Fibroblast of mammary gland (primary cell): ENCODE measurements at places on chromosomes 5 and 9.

DNA sequence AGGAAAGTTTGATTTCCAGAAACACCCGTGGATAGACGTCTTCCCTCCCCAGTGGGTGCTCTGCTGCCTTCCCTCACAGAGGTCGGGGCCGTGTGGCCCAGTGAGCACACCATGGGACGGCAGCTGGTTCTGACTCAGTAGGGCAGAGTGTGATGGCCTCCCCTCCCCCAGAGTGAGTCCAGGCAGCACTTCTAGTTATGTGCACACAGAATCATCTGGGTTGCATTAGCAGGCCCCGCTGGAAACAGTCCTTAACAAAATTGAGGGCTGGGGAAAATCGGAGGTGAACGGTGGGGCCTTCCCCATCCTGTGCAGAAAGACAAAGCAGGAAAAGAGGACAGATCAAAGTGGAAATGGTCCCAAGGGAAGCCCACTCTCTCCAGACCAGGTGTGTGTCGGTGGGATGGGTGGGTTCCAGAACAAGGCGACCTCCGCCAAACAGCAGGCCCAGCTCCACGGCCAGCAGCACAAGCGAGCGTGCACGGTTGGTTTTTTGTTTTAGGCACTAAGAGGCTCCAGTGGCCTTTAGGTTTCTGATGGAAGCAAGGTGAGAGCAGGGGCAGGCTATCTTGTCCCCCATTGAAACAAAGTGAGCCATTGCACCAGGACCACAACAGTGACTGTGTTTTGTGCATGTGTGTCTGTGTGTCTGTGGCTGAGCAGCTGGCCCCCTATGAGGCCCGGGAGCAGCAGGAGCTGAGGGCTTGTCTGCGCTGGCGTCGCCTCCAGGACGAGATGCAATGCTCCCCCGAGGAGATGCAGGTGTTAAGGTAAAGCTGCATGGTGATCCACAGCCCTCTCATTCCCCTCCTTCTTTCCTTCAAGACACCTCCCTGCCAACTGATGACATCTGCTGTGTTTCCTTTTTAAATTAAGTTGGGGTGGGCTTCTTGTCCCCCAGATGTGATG is 201.5 kb downstream of the AOPEP start:
- DNase-seq = peak; percentile 76

GRCh38 chr5:141868541-141868940 is 9.7 kb downstream of the PCDH1 start:
- no peak for DNase-seq

DNA sequence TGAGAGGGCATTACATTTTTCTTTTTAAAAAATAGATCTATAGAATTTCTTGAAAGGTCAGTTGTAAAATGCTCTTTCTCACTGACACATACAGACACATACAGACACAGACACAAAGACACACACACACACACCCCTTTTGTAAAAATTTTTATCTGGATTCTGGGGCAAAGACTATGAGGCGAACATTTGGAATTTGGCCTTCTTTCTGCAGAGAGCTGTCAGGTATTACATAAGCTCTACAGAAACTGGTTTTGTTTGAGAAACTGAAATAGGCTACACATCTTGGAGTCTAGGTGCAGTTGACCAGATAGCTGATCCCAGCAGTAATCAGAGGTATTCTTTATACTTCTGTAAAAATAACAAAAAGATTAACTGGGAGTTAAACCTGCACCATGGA is 315.9 kb upstream of the RPS23 start:
- no peak for DNase-seq

DNA sequence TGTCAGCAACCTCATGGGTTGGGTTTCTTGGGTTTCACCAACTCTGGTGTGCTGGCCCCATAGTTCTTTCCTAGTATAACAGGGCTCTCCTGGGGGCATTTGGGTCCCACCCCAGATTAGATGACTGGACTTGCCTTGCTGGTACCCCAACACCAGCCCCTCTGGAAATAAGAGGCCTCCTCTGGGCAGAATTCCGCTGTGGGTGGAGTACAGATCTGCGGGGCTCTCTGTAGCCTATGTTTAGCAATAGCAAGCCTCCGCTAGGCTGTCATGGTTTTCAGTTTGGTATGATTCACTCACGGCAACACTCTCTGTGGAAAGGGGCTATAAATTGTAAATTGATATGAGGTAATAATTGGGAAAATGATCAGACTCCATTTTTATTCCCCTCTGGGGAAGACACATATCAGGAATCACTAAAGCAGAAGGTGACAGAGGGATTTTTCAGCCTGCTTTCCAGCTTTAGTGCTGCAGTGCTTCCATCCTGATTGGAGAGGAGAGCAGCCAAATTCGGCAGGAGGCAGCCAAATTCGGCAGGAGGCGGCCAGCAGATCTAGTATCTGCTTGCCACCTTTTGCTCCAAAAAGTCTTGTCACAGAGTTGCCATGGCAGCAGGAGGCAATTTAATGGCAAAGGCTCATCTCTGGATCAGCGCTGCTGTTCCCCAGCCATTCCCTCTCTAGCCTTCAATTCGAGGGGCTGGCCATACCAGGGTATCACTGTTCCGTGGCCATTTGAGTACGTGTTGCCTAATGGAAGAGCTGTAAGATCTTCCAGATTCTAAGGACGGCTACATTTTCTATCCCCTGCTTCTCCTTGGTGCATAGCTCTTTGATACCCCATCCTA is 84.6 kb downstream of the SLC44A1 start:
- DNase-seq = peak; percentile 78

- no peak for DNase-seq
Measured at GRCh38 chr9:79768194-79768593, 196.4 kb downstream of the TLE4 start.

GRCh38 chr9:102642651-102643050 is 352.5 kb upstream of the CYLC2 start:
- DNase-seq = no peak

DNA sequence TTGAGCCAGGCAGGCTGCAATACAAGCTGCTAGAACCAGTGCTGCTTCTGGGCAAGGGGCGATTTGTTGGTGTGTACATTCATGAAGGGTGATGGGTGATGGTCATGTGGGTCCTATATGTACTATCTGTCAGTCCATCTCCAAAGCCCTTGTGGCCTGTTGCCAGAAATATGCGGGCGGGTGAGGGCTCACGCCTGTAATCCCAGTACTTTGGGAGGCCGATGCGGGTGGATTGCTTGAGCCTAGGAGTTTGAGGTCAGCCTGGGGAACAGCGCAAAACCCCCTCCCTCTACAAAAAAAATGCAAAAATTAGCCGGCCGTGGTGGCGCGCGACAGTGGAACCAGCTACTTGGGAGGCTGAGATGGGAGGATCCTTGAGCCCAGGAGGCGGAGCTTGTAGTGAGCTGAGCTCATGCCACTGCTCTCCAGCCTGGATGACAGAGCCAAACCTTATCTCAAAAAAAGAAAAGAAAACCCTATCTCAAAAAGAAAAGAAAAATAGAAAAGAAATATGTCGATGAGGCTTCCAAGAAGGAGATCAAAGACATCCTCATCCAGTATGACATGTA is 45.0 kb upstream of the KLF4 start:
- no peak for DNase-seq

- DNase-seq = no peak
Measured at GRCh38 chr9:106590759-106591505, 272.0 kb upstream of the ZNF462 start.

DNA sequence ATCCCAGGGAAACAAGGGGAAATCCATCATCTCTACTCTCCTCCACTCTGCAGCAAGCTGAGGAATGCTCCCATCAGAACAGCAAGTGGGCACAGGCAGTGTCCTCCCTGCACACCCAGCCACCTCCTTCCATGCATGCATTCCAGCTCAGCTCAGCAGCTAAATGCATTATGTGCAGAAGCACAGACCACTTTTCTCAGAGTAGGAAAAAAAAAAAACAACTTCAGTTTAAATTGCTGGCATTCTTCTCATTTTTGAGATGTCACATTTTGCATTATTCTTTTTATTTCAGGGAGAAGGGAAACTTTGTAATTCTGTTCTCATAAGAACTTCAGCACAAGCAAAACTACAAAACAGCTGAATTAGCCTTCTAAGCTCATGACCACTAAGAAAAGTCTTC is 312.2 kb downstream of the SEMA5A start:
- no peak for DNase-seq
